ENCODE measurements at places on chromosomes 12 and 14. TPM values are rescaled to one million over a fixed set of nuclear protein-coding genes. Genes with fewer than 3 reads are reported as not detected.

DNA sequence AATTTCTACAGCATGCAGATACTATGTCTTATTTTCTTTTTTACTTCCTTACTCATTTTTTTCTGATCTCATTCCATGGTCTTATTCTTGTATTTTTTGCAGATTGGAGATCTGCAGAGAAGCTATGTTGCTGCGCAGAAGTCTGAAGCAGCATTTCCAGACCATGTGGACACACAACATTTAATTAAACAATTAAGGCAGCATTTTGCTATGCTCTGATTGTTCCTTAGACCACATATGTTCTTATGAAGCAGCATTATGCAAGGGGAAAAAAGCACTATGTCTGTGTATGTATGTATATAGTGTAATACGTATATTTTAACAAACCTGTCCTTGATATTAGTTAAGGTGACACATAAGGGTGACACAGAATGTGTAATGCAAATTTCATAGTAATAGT, 52.7 kb downstream of the TTC8 start:
- no peak for DNase-seq

Gene KRT72
- 0.09 TPM for polyA plus RNA-seq

Gene SPIC
- polyA plus RNA-seq = 0.25 TPM

- peak; percentile 1 for DNase-seq
Observed at GRCh38 chr14:88168498-88169165, 154.4 kb downstream of the KCNK10 start.

- no peak for DNase-seq
Observed at GRCh38 chr14:68577802-68578541, 214.9 kb downstream of the ZFP36L1 start.

- DNase-seq = no peak
Observed at GRCh38 chr14:91931478-91932088, 15.9 kb downstream of the FBLN5 start.

DNA sequence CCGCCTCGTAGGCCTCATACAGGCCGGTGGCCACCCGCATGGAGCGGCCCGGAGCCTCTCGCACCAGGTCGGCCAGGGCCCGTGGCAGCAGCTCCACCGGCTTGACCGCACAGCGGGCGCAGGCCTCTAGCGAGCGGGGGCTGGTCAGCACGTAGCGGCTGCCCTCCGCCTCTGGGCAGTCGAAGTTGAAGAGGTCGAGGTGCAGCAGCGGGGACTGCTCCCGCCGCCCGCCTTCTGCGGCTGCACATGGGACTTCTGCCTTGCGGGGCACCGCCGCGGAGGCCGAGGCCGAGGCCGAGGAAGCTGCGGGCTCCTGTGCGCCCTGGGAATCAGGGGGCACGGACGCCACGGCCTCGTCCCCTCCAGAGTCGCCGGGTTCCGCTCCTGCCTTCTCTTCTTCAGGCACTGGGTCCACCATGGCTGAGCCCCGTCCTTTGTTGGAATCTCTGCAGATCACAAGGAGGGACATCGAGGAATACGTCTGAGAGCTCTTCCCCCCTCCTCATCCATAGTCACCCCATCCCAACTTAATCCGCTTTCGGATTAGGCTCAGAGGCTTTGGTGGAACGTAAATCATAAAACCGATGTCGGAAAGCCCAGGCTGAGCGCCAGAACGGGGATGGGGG, 1.4 kb downstream of the CCDC177 start:
- DNase-seq = no peak

Gene VASH1
- polyA plus RNA-seq = 36.7 TPM

- no peak for DNase-seq
Observed at GRCh38 chr14:43052897-43053296, 1446.2 kb downstream of the LRFN5 start.

Measured in right lung (tissue), 10 donors.